ENCODE measurements at places on chromosomes 3 and 15.

DNA sequence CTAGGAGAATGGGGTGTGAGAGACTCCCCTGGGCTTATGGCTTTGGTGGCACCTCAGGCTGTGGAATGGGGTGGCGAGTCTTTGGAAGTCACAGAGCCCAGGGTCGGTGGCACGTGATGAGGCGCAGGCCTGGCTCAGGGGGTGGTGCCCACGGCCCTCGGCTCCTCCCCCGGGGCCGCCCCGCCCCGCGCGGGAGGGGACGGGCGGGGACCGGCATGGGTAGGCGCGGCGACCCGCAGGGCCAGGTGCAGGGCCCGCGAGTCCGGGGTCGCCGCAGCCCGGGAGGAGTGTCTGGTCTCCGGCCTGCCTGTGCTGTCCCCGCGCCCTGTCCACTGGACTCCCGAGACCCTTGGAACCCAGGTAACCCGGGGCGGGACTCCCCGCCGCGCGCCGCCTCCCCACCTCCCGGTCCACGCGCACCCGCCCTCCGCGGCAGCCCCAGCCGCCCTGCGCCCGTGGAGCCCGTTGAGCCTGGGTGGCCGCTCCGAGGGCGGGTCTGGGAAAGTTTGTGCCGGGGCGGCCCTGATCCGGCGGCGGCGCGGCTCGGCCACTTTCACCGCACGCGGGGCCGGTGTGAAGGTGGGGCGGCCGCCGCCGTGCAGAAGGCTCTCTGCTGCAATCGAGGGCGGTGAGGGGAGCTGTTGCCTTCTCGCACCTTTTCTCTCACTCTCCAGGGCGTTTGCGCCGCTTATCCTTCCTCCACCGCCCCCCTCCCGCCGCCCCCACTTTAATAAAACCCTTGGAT is at the start of gene PAQR5:
TSS of gene PAQR5 (plus strand) at position 216 of the 745 bp plus-strand sequence. CDS start 61,169 bp downstream, outside the sequence.
- no peak for DNase-seq

GRCh38 chr3:83873550-83873949 is 1085.2 kb upstream of the CADM2 start:
- no peak for DNase-seq

DNA sequence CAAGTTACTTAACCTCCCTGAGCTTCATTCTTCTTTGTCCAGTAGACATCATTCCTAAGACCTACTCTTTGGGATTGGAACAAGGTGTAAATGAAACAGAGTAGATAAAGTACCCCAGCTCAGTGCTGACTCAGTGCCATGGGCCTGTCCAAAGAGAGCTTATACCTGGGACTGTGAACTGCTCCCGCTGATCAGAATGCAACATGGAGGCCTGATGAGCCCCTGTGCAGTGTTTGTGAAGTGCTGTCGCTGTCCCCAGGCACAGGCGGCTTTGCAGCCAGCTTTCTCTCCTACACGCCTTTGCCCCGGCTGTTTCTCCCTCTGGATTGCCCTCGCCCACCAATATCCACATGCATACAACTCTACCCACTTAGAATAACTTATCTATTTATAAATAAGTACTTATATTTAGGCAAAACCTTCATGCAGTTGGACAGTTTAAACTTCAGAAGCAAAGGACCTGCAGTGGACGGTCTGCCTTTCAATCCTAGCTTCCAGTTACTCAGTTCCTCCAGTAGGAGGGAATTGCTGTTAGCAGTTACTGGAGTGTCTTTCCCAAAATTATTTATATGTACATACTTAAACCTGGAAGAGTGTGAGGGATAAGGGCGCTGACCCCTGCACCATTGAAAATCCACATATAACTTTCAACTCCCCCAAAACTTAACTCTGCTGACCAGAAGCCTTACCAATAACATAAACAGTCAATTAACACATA is 80.0 kb downstream of the CORO2B start:
- DNase-seq = no peak

DNA sequence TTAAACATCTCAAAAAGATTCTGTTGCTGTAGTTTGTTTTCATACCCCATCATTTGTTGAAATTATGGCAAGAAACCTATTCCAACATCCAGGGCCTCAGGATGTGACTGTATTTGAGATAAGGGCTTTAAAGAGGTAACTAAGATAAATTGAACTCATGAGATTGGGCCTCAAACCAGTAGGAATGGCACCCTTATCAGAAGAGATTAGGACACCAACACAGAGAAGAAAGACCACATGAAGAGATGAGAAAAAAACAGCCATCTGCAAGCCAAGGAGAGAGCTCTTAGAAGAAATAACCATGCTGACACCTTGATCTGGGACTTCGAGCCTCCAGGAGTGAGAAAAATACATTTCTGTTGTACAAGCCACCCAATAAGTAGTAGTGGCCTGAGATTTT is 157.7 kb downstream of the CGGBP1 start:
- no peak for DNase-seq

DNA sequence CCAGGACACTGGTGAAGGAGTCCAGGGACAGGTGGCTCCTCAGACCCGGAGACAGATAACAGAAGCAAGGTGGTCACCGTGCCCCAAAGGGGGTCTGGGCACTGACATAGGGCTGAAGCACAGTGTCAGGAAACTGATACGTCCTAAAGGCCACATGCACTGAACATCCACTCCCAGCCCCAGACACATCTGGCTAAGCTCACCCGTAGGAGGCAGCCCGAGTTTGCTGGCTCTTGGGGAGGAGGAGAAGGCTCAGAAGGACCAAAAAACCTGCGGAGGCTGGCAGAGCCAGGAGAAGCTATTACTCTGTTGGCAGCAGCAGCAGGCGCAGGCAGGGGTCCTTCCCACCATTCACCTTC is 1.2 kb downstream of the CACNA2D2 start:
- DNase-seq = no peak

DNA sequence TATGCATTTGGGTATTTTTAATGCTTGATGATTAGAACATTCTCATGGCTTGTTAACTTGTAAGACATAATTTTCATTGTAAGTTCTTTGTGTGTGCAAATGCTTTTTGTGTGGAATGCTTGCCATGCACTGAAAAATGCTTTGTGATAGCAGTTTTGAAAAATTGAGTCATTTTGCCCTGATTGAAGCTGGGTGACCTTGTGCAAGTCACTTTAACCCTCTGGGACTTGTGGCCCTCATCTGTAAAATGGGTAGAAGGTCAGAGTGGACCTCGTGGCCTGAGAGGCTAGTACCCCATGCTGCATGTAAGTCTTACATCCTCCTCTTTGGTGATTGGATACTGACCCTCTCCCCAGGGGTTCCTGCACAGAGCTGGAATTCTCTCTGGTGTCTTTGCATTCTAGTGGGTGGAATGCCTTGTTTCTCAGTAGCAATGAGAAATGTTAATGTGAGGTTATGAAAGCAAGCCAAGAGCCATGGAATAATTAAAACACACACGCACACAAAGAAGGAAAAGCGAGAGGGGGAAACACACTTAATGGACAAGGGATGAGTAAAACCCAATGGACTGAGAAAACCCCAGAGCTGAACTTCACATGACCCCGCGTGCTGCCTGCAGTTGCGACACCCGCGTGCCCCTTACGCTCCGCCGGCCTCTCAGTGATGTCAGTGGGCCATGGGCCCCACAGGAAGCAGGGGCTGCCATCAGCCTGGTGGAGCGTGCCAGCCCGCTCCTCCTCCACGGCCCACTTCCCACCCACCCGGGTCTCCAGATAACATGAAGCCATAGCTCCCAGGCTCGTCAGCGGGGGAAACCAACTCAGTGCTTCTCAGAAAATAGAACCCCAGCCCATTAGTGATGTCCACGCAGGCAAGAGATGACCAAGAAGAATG is 44.0 kb downstream of the SMAD3 start:
- DNase-seq = no peak

GRCh38 chr3:124969190-124969589 is 34.6 kb upstream of the MUC13 start:
- DNase-seq = no peak

Measured in activated CD4-positive, CD25-positive, alpha-beta regulatory T cell treated with anti-CD3 and anti-CD28 coated beads, Interleukin-2, amount 50 U/mL, for 16 hours (primary cell).